ENCODE measurements at places on chromosomes 5 and 9.

GRCh38 chr9:109453210-109453842, 44.8 kb downstream of the PTPN3 start:
- no peak for DNase-seq

- DNase-seq = no peak
Measured at GRCh38 chr5:56055287-56055686, 60.5 kb upstream of the IL6ST start.

- DNase-seq = no peak
Measured at GRCh38 chr5:168426007-168426863, 60.0 kb upstream of the RARS1 start.

GRCh38 chr9:35679766-35680330, 6.1 kb downstream of the CA9 start:
- peak; percentile 55 for DNase-seq

Data from spleen (tissue), 13 donors.